ENCODE measurements at places on chromosomes 1 and 21.

GRCh38 chr1:206794294-206794908, 22.1 kb upstream of the IL10 start:
- DNase-seq, result no peak

- no peak for DNase-seq
These were observed 11.4 kb downstream of the MROH7 start for GRCh38 chr1:54653036-54653435.

DNA sequence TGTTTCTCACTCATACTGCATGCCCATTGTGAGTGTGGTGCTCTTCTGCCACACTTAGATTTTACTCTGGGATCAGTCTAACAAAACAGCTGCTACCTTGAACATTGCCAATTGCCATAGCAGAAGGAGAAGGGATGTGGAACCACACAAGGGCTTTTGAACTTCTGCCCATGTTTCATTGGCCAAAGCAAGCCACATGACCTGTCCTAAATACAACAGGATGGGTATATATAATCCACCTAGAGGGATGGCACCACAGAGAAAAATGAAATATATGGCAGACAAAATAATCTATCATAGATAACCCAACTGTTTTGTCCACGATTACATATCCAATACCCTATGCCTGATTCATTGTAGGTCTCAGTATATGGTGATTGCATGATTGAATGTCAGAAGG, 26.3 kb downstream of the PDE4B start:
- no peak for DNase-seq

DNA sequence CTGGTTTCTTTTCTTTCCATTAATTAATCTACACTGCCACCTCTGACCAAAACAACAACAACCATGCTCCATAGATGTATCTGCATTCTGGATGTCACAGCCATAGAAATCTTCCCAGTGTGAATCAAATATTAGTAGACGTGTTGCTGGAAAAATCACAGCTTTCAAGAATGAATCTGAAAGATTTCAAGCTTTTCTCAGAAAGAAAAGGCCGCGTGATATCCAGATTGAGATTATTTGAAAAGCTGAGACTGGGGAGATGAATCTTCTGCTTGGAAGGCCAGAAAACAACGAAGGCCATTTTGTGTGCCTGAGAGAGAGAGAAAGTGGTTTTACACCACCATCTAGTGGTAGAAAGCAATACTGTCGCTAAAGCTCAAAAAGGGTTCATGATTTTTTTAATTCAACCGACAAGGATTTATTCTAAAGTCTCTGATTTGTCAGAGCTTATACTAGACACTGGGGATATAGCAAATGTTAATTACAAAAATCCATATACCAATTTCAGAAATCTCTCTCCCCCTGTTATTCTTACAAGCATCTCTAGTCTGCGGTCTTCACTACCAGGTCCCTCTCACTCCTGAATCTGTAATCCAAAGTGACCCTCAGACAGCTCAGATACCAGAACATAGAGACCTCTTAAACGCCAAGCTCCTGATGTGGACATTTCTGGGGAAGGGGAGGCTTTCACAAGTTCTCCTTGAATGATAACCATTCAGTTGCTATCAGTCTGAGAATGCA, 87.5 kb upstream of the SGIP1 start:
- peak; percentile 61 for DNase-seq

GRCh38 chr1:43538143-43538487, 7.4 kb downstream of the PTPRF start:
- DNase-seq, result no peak

GRCh38 chr1:204213668-204214662, at the start of gene GOLT1A:
GOLT1A (minus strand) TSS chr1:204213988; CDS start chr1:204213906, 82 bp downstream.
- peak; percentile 46 for DNase-seq

DNA sequence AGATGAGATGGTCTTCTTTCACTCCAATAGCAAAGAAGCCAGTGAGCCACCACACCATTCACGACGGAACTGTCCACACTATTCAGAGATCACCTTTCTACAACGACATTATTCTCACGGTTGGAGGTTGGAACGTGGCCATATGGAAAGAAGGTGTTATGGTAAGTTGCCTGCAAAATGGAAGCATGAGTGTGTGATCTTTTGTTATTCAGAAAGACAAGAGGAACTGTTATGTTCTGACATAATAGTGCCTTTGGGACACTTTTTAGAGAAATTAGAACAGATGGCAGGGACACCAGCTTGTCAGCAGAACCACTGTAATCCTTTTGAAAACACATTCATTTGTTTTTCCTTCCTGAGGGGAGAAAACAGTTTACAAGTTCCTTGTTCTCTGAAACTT, 75.8 kb upstream of the MCOLN3 start:
- DNase-seq, result no peak
